Stimulated activated CD8-positive, alpha-beta memory T cell treated with anti-CD3 and anti-CD28 coated beads, Interleukin-15, amount 100 ng/mL, for 4 hours (primary cell): ENCODE measurements at places on chromosomes 13 and 19.
A peak's percentile ranks its signal among the peaks of the same experiment; 100 is the strongest.

- DNase-seq: no peak
Measured at GRCh38 chr13:26896986-26897668, 136.5 kb upstream of the GPR12 start.

GRCh38 chr19:1225440-1226226, 12.2 kb downstream of the CBARP start:
- no peak for DNase-seq

- no peak for DNase-seq
Measured at GRCh38 chr19:45564131-45564780, 20.3 kb downstream of the OPA3 start.

DNA sequence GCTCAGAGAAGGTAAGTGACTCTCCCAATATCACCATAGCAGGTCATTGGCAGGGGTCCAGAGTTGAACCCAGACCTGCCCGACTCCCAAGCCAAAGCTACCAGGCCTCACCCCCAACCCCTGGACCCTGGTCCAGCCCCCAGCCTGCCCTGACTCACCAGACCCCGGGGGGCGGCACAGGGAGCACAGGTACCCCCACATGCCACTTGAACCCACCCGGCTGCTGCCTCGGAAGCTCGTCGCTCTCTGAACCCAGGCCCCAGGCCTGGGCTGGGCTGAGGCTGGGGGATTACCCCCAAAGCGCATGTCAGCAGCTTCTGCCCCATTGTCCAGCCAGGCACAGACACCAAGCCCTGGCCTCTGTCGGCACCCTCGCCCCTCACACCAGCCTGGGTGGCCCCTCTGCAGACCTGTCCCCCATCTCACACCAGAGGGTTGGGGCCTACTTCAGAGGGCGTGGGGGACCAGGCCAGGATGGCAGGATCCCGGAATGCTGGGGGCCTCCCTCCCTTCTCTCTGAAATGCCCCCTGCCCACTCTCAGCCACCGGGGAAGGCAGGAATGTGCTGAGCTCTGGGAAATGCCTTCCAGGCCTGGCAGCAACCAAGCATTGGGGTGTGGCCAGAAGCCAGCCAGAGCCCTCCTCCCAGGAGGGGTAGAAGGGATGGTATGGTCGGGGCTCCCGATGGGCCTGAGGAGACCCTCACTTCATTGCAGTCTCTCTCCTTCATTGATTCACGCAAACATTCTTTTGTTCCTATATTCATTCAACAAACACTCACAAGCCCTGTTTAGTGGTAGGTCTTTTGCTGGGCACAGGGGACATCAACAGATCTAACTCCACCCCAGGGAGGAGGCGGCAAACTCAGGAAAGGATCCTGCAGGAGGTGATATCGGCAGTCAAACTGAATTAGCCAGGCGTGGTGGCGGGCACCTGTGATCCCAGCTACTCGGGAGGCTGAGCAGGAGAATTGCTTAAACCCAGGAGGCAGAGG, 1.7 kb upstream of the PRX start:
- no peak for DNase-seq

- DNase-seq: no peak
Measured at GRCh38 chr13:107376341-107377125, 808.6 kb upstream of the ARGLU1 start.

DNA sequence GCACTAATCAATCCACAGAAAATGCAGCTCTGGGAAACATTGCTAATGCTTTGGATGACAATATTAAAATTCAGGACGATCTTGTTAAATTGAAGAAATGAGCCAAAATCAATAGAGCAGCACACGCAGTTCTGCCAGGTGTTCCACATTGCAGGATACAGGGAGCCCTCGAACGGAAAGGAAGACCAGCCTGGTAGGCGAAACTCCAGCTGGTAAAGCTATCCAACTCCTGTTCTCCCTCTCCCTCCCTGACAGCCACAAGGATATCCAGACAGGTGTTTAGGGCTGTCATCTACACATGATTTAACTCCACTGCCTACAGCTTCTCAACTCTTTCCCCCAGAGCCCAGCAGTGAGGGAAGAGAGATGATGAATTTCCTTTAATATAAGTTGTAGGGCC, 67.7 kb downstream of the EPSTI1 start:
- DNase-seq: no peak

DNA sequence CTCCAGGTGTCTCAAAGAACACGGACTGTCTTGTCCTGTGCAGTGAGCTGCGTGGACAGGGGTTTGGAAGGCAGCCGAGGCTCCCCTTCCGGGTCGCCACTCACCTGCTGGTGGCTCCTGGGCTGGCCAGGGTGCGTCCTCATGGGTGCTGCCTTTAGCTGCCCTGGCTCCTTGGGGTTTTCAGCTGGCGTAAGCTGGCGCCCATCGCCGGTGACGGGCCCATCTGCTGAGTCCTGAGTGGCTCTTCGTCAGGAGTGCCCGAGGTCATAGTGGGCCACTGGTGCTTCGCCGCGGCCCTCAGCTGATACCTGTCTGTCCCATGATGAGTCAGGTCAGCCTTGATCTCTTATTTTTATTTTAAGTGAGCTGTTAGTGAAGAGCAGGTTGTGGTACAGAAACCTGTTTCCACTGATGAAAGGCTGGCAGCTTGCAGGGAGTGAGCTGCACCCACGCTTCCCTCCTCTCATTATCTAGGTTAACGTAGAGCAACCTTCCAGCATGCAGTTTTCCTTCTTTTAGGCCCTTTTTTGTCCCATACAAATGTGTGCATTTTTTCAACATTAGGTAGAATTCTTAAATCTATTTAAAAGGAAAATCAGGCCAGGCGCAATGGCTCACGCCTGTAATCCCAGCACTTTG, 18.4 kb downstream of the EPN1 start:
- no peak for DNase-seq

- DNase-seq: no peak
Measured at GRCh38 chr13:94646904-94647303, 45.2 kb downstream of the GPR180 start.

GRCh38 chr13:75038393-75039113, 443.4 kb downstream of the TBC1D4 start:
- no peak for DNase-seq

DNA sequence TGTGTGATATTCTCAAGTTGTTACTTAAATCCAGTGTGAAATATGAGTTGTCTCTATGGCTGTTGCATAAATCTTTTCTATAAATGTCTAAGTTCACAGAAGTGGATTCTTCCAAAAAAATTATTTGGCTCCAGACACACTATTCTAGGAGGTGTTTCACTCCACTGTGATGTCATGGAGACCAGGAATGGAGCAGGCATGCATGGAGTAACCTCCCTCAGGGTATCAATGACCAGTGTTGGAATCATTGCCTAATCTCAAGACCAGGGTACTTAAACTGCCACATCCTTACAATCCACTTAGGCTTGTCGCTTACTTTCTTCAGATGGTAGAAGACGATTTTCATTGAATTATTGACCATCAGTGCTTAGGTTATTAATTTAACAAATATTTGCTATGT, 55.4 kb downstream of the LRRC63 start:
- no peak for DNase-seq

GRCh38 chr19:33365691-33366090, 7.8 kb upstream of the CEBPG start:
- no peak for DNase-seq

DNA sequence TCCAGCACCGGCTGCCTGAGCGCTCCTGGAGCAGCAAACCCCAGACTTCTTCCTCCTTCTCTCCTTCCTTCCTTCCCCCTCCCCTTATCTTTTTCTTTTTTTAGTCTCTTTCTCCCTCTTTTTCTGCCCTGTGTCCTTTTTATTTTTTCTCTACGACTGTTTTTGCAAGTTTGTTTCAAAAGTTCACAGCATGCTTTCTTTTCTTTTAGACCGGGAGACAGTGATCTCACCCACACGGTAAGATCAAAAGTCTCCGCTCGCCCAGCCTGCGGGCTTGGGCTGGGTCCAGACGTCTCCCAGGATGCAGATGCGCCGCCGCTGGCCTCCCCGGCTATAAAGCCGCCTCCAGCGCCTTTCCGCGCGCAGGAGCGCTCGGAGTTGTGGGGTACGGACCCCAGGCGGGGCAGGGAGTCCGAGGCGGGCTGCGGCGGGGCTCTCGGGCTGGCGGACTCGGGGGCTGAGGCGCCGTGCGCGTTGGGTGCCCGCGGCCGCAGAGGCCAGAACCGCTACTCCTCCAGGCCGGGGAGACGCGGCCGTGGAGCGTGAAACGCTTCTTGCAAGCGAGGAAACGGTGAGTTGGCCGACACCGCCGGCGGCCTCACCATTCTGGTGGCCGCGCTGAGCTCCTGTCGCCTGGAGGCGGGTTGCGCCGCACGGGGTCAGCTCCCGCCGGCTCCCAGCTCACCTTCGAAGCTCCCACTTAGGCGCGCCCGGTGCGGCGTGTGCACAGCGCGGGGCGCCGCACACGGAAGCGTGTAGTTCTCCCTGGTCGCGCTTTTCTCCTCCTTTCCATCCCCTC, 2.0 kb upstream of the TSHZ3 start:
- no peak for DNase-seq

DNA sequence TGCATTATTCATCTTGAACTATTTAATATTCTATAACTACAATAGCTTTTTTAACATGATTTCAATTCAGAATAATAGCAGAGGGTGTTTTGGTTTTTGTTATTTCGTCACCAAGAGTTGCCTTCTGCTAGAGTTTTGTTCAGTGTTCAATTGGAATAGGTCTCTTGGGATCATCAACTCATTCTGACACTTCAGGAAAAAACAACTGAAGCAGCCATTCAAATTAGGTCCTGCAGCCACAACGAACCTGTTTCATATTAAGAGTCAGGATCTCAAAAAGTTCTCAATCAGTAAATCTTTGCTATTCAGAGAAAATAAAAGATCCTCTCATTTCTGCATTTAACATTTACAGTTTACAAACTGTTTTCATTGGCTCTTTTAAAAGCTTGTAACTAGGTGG, 2.4 kb upstream of the CHAMP1 start:
- no peak for DNase-seq

- DNase-seq: peak; percentile 12
Measured at GRCh38 chr19:610801-611480, 21.3 kb downstream of the HCN2 start.

GRCh38 chr19:40273469-40274360, 11.4 kb downstream of the AKT2 start:
- no peak for DNase-seq

DNA sequence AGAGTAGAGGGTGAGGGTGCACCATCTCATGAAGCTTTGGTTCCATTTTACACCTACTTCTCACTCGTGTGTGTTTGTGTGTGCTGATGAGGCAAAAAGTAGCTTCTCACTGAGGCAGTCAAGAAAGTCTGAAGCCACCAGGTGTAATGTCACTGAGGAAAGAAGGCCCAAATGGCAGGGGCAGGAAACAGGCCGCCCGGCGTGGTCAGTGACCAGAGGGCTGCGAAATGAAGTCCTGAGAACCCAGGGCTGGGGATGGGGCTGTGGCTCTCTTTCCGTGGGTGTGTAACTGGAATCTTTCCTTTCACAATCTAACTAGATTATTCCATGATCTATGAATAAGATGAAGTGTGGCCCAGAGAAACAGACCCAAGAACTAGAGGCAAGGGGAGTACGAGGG, 25.5 kb upstream of the TFDP1 start:
- DNase-seq: no peak

DNA sequence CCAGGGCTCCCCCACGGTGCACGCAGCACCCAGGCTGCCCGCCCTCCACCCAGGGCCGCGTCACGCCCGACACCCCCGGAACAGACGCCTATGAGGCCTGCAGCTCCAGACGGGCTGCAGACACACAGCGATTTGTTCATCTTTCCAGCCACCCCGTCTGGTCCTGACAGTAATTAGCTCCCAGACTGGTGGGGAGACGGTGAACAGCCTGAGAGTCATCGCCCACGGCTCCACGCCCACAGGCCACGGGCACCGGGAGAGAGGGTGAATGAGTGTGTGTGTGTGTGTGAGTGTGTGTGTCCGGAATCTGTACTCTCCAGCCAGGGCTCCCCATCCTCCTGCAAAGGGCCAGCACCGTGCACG, 18.1 kb downstream of the GADD45B start:
- no peak for DNase-seq

GRCh38 chr19:4909156-4909896, at the start of gene UHRF1:
Gene UHRF1, plus strand, starts transcription at chr19:4909501. Its CDS starts 1,385 bp downstream, at chr19:4910886.
- DNase-seq: peak; percentile 1

DNA sequence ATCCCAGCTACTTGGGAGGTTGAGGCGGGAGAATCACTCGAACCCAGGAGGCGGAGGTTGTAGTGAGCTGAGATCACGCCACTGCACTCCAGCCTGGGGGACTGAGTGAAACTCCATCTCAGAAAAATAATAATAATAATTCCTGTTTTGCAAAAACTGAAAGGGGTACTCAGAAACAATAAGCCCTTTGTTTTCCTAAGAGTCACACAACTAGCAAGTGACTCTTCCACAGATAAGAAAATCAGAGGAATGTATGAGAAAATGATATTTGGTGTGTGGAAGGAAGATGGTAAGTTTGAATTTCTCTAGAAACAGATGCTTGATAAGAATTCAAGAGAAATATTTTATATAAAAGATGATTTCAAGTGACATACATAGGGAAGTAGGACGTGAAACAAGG, 35.1 kb downstream of the SYDE1 start:
- no peak for DNase-seq

DNA sequence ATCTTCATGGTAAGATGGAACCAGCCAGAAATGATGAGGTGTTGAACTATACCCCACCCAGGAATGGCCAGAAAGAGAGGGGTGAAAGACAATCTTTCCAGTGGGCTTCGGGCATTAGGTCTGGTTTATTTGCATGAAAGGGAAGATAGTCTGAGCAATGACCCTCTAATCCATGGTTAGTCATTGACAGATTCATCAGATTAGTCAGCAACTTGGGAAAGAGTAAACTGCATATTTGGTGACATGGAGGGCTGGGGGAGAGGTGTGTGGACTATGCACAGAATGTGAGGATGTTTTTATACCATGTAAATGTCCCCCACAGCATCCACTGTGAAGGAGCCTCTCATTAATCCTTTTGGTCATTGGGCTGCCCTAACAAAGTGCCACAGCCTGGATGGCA, 30.1 kb upstream of the USP12 start:
- no peak for DNase-seq

DNA sequence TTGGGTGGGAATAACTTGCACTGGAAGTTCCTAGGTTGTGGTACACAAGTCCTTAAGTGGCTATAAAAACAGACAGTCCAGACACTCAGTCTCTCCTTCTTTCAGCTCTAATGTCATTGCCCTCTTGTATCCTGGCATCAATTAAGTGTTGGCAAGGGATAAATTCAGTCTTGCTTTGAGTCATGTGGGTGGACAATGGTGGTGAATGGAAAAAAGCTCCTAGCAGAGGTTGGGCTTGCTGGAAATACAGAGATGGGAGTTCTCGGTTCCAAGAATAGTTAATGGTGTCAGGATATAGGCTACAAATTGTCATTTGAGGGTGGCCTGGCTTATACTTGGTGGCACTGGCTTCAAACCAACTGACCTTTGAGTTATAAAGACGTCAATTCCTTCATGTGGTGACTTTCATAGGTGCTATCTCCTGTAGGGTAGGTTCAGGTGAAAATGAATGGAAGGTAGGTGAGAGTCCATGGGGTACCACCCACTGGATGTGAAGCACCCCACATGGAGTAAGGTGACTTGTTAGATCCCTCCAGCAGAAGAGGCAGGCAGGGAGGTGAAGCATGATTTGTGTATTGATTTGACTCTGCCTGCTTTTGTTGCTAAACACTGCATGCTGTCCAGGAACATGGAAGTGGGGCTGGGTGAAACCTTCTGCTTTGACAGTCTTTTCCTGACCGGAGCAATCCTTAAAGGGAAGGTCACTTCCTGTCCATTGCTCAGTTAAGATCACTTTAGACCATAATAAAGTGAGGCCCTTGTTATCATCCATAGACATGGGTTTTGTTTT, 102.0 kb downstream of the LACC1 start:
- DNase-seq: no peak
